ENCODE measurements at places on chromosomes 3 and 15.

- DNase-seq, result no peak
Observed at GRCh38 chr15:55372701-55373440, 35.3 kb downstream of the CCPG1 start.

DNA sequence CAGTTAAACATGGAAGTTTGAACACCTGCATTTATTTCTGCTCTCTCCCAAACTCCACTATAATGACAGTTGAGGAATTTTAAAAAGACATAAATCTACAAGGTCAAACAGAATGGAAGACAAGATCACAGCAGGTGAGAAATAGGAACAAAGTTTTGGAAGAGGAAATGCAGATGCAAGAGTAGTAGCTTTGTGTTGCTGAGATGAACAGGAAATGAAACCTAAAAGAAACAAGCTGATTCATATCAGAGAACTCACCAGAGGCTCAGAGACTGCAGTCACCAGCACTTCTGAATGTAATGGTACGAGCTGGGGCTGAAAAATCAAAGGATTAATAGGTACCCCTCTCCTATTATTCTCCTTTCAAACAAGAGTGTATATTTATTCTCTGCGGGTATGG is 459.9 kb downstream of the RAP2B start:
- no peak for DNase-seq

DNA sequence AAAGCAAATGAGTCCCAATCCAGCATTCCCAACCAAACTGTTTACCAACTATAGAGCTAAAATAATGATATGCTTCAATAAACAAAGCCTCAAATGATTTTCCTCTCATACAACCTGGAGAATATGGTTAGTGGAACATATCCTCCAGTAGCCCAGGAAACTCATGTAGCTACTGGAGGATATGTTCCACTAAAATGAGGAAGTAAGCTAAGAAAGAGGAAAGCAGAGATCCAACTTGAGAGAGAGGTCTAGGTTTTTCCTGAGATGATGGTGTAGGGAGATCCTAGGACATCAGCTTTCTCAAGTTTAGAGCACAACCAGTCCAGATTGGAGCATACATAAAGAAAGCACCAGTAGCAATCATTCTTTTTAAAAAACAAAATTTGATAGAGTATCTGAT is 44.6 kb upstream of the SLC4A7 start:
- no peak for DNase-seq

GRCh38 chr3:121592856-121593702 is at the start of gene FBXO40:
Gene FBXO40 (plus strand): TSS chr3:121593379. CDS start chr3:121620576, 27,197 bp downstream.
- peak; percentile 57 for DNase-seq

GRCh38 chr15:60993008-60993407 is 236.1 kb downstream of the RORA start:
- DNase-seq, result no peak

DNA sequence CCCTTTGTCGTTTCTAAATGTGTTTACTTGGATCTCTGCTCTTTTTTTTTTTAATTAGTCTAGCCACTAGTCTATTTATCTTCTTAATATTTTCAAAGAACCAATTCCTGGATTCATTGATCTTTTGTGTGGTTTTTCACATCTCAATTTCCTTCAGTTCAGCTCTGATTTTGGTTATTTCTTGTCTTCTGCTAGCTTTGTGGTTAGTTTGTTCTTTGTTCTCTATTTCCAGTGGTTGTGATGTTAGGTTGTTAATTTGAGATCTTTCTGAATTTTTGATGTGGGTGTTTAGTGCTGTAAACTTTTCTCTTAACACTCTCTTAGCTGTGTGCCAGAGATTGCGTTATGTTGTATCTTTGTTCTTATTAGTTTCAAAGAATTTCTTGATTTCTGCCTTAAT is 446.1 kb downstream of the CNTN4 start:
- no peak for DNase-seq

GRCh38 chr3:43224405-43225073 is 61.8 kb upstream of the SNRK start:
- DNase-seq, result no peak

DNA sequence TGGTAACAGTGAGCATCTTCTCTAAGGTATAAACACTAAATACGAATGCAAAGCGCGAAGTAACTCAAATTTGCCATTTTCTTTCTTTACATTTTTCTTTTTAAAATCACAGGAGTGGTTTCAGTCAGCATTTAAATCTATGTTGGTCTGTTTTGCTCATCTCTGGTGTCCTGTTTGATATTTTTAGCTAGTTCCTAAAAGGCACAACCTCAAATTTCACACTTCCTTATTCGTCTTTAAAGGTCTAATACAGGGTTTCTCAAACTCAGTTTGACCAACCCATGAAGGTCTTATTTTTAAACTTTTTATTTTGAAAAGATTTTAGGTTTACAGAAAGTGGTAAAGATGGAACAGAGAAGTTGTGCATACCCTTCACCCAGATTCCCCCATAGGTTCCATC is 201.1 kb downstream of the MAGI1 start:
- DNase-seq, result no peak

GRCh38 chr3:180352261-180352660 is 249.7 kb upstream of the TTC14 start:
- DNase-seq, result no peak

- no peak for DNase-seq
Observed at GRCh38 chr15:66657185-66658020, 44.6 kb upstream of the SMAD6 start.

- no peak for DNase-seq
Observed at GRCh38 chr3:25218362-25218761, 209.7 kb upstream of the RARB start.

DNA sequence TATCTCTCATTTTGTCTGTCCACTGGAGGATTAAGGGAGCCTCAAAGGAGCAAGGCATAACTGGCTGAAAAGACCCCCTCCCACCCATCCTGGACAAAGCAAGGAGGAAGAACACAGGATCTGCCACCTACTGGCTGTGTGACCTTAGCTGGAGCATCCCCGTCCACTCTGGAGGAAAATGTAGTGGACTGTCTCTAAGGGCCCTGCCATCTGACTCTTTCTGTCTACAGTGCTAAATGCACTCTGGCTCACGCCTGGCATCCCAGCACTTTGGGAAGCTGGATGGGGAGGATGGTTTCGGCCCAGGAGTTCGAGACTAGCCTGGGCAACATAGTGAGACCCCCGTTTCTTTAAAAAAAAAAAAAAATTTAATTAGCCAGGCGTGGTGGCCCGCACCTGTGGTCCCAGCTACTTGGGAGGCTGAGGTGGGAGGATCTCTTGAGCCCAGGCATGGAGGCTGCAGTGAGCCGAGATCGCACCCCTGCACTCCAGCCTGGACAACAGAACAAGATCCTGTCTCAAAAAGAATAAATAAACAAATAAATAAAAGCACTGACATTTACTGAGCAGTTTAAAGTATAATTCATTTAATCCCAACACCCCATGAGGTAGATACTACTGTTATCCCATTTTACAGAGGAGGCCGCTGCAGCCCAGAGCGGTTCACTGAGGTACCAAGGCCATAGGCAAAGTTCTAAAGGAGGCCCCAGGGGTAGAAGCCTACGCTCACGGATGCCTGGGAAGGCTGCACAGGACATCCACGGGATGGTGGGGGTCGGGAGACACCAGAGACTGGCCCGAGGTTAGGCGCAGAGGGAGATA is 1.1 kb downstream of the TBC1D2B start:
- no peak for DNase-seq

DNA sequence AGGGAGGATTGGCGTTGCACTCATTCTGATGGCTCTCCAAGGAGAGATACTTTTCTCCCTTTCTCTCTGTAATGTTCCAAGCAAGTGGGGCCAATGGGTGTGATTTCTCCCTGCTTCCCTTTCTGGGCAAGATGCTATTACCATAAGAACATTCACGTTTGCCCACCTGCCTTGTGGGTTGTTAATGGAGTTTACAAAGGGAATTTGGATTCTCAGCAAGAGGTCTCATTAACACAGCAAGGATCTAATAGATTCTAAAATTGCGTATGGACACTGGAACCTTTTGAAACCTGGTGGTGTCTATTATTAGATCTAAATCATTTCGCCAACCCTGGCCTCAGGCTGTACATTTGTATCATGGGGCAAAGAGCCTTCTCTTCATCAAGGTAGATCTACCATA is 74.1 kb downstream of the SLCO3A1 start:
- DNase-seq, result no peak

- no peak for DNase-seq
Observed at GRCh38 chr15:47750030-47750739, 32.9 kb downstream of the SEMA6D start.

GRCh38 chr3:63555767-63556166 is 96.7 kb upstream of the SNTN start:
- no peak for DNase-seq

DNA sequence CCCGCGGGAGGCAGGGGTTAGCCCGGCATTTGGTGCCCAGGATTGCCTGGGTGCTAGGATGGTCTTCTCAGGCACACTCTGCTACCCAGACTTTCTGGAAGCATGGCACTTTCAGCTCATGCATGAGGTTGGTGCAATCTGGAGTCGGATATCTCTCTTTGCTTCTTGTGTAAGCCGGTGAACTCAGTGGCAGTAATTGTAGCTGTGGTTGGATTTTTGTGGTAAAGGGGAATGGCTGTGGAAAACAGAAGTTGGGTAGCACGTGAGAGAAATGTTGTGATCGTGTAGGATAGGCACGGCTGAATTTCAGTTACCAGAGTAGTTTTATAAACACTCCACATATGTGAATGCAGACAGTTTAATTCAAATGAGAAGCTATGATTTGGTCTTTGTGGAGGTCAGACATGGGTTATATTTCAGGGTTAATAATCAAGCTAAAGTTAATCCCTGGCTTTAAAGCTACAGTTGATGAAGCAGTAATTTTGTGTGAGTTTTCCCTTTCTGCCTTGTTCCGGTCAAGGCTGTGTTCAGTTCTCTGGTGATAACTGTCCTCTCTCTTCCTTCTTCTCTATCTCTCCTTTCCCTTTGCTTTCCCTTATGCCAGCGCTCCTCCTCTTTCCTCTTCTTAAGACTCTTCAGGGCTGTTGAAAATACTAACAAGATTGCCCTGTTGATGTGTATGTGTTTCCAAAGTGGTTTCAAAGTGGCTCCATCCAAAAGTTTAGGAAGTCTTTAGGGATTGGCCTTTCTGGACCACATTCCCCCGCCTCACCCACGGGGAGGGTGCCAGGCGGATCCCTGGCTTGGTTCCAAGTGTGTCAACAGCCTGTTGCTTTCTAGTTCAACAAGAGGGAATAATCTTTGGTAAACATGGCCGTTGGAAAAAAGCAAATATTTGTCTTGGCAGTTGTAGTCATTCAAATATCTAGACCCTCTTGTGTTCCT is 404.6 kb upstream of the C2CD4B start:
- DNase-seq, result peak; percentile 48

- DNase-seq, result no peak
Observed at GRCh38 chr15:51080286-51080685, 14.4 kb downstream of the TNFAIP8L3 start.

DNA sequence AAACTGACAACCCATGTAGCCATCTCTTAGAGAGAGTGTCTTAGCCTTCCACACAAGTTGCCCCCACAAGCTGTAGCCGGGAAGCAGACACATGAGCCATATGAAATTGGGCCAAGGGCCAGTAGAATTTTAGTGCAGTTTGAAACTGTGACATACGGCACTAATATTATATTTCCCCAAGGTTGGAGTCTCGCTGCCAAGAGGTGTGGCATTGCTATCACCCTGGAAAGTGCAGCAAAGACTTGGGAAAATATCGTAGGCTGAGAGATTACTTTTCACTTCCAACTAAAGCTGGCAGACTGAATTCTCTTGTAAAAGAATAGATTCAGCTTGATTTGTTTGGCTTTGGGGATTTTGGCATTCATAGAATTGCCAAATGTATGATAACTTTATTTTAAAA is 89.2 kb downstream of the ECT2 start:
- DNase-seq, result no peak

- DNase-seq, result no peak
Observed at GRCh38 chr3:9246189-9246588, 3.3 kb downstream of the SRGAP3 start.

GRCh38 chr3:62238431-62238830 is 134.9 kb downstream of the FEZF2 start:
- no peak for DNase-seq

- DNase-seq, result no peak
Observed at GRCh38 chr3:53830944-53831343, 15.3 kb downstream of the CHDH start.

- DNase-seq, result no peak
Observed at GRCh38 chr3:182331341-182331740, 462.0 kb upstream of the ATP11B start.

GRCh38 chr3:52086461-52086860 is 30.1 kb upstream of the DUSP7 start:
- DNase-seq, result no peak

DNA sequence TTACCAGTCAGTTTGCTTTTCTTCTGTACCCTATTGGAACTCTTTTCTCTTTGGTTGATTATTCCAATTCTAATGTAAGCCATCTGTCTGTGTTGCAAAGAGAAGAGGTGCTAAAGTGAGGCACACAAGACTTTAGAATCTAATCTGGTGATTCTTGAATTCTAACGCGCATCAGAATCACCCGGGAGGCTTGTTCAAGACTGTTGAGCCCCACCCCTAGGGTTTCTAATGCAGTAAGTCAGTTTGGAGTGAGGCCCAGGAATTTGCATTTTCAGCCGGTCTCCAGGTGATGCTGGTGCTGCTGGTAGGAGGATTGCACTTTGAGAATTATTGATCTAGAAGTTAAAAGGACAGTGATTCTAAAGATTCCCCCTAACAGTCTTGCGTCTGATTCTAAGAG is 185.3 kb upstream of the CHRM5 start:
- no peak for DNase-seq

- no peak for DNase-seq
Observed at GRCh38 chr15:31079519-31079918, 22.0 kb downstream of the TRPM1 start.
